ENCODE measurements at places on chromosomes 2 and 18.

DNA sequence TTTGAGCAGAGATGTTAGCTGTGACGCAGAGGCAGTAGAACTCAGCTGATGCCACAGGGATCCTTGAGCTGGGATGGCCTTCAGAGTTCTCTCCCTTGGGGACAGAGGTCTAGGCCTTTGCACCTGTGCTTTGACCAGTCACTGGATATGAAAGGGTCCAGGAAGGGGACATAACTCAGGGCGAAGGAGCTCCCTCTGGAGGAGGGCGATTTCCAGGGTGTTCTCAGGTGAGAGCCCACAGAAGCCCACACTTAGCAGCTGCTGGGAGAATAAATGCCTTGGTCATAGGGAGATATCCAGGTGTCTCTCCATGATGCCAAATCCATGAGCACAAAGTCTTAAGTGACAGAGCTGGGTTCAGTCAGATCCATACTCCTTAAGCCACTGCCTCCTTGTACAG lies 369.2 kb downstream of the NYAP2 start:
- no peak for DNase-seq
- H3K27me3 ChIP-seq: no peaks in the 10 kb centered on the region
- H3K4me3 ChIP-seq: no peak overlapping the region
- H3K27ac ChIP-seq: no peak overlapping the region
- H3K36me3 ChIP-seq: no peaks in the 10 kb centered on the region
- H3K4me1 ChIP-seq: peaks cover 33% of the 10 kb centered on the region

- no peak for DNase-seq
- peaks cover 59% of the 10 kb centered on the region for H3K36me3 ChIP-seq
- no peak overlapping the region for H3K27ac ChIP-seq
- H3K4me3 ChIP-seq: no peak overlapping the region
- no peaks in the 10 kb centered on the region for H3K4me1 ChIP-seq
These were observed 8.1 kb downstream of the RNF103 start for GRCh38 chr2:86615596-86615995.

- H3K27me3 ChIP-seq: no peaks in the 10 kb centered on the region
- no peak overlapping the region for H3K4me3 ChIP-seq
These were observed 44.3 kb downstream of the BARD1 start for GRCh38 chr2:214765180-214765579.

GRCh38 chr2:176158186-176158591 lies 1.1 kb downstream of the HOXD3 start:
- no peaks in the 10 kb centered on the region for H3K27me3 ChIP-seq
- DNase-seq: no peak
- no peak overlapping the region for H3K27ac ChIP-seq
- H3K4me3 ChIP-seq: no peak overlapping the region
- H3K36me3 ChIP-seq: no peaks in the 10 kb centered on the region

- DNase-seq: no peak
- no peak overlapping the region for H3K27ac ChIP-seq
- H3K4me3 ChIP-seq: no peak overlapping the region
These were observed 149.2 kb downstream of the FAM210A start for GRCh38 chr18:13577091-13577697.

GRCh38 chr2:240428245-240428644 lies 7.2 kb upstream of the GPC1 start:
- H3K4me3 ChIP-seq: no peak overlapping the region
- no peak for DNase-seq
- H3K4me1 ChIP-seq: no peaks in the 10 kb centered on the region
- H3K36me3 ChIP-seq: no peaks in the 10 kb centered on the region
- H3K27me3 ChIP-seq: no peaks in the 10 kb centered on the region
- no peak overlapping the region for H3K27ac ChIP-seq

DNA sequence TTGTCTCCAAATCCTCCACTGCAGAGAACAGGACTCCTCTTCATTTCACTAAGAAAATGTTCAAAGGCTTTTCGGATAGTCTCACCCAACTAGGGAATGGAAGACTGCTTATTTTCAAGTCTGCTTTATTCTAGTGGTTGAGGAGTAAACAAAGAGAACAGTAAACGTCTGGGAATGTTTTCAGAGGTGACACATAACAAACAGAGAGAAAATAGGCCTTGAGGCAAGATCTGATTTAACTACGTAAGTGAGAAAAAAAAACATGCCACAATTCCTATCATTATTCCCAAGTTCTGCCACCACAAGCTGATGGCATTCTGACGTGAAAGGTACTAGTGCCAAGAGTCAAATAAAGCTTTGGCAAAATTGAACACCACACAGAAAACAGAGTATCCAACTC lies 16.7 kb upstream of the WIPF1 start:
- no peak for DNase-seq
- no peak overlapping the region for H3K4me3 ChIP-seq
- H3K36me3 ChIP-seq: no peaks in the 10 kb centered on the region
- no peaks in the 10 kb centered on the region for H3K27me3 ChIP-seq
- H3K27ac ChIP-seq: no peak overlapping the region

DNA sequence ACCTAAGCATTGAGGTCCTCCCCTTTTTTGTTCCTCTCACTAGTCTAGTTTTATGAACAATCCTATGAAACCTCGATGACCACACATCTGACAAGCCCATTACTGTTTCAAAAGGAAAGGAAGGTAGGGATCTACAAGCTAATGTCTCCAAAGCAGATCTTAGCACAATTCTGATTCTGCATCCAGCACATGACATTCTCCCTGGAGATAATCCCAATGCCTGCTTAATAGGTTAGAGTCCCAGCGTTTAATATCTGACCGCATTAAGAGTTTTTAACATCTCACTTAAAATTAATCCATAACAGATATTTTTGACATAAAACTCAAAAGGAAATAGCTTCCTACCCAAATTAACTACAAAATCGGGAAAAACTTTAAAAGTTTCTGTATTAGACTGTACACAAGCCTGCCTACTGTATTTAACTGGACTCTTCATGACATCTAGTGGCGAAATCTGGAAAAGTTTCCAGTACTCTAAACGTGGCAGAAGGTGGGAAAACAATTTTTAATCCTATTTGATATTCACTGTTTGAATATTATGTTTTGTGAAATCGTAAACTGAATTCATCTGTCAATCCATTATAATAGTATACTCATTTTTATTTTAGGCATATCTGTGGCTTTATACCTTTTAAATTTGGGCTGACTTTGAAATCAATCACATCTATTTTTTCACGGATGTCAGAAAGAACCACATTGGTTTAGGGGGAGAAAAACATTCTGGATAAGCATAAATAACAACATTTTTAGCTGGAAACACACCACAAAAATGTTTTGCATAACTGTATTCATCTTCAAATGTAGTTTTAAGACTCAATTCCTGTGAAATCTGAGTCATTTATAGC lies 62.4 kb downstream of the TXNL1 start:
- H3K27ac ChIP-seq: no peak overlapping the region
- no peaks in the 10 kb centered on the region for H3K27me3 ChIP-seq
- H3K4me3 ChIP-seq: no peak overlapping the region
- H3K4me1 ChIP-seq: no peaks in the 10 kb centered on the region
- DNase-seq: peak; percentile 63
- no peaks in the 10 kb centered on the region for H3K36me3 ChIP-seq

DNA sequence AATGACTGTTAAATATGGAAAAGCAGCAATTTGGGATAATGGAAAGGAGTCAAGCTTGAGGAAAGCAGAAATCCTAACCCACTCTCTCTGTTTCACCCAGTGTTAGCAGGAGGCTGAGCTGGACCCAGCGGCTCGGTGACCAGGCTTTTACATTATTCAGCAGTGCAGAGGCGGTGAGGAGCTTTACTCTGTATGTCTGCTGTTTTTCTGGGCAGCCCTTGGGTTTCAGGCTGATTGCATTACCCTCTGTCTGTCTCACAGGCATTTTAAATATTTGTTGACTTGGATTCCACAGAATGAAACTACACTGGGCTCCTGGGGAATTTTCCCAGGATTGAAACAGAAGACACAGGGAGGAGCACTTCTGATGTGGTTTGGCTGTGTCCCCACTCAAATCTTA lies 368.0 kb downstream of the GALR1 start:
- no peak for DNase-seq
- H3K27ac ChIP-seq: no peak overlapping the region
- H3K36me3 ChIP-seq: no peaks in the 10 kb centered on the region
- H3K27me3 ChIP-seq: no peaks in the 10 kb centered on the region

DNA sequence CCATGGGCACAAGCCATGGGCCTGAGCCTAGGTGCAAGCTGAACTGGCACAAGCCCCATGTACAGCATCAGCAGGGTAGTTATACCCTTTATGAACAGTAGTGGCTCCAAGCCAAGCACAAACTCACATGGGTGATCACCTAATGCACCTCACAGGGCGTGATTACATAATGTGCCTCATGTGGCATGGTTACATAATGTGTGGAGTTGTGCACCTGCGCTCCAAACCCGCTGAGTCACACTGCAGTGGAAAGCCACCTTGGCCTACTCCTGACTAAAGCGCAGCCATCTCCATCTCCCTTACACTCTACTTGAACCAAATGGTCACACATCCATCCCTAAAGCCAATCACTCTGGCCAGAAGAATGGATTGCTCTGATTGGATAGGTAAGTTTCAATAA lies 279.7 kb downstream of the MBD2 start:
- no peak for DNase-seq
- no peak overlapping the region for H3K4me3 ChIP-seq
- H3K27me3 ChIP-seq: no peaks in the 10 kb centered on the region
- no peak overlapping the region for H3K27ac ChIP-seq
- H3K4me1 ChIP-seq: no peaks in the 10 kb centered on the region

GRCh38 chr2:161725297-161725696 lies 101.1 kb downstream of the SLC4A10 start:
- no peak for DNase-seq
- H3K4me1 ChIP-seq: no peaks in the 10 kb centered on the region
- no peak overlapping the region for H3K27ac ChIP-seq
- H3K36me3 ChIP-seq: no peaks in the 10 kb centered on the region
- no peak overlapping the region for H3K4me3 ChIP-seq

DNA sequence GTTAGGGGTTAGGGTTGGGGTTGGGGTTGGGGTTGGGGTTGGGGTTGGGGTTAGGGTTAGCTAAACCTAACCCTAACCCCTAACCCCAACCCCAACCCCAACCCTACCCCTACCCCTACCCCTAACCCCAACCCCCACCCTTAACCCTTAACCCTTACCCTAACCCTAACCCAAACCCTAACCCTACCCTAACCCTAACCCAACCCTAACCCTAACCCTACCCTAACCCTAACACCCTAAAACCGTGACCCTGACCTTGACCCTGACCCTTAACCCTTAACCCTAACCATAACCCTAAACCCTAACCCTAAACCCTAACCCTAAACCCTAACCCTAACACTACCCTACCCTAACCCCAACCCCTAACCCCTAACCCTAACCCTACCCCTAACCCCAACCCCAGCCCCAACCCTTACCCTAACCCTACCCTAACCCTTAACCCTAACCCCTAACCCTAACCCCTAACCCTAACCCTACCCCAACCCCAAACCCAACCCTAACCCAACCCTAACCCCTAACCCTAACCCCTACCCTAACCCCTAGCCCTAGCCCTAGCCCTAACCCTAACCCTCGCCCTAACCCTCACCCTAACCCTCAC lies 24.1 kb upstream of the RABL2A start:
- H3K4me3 ChIP-seq: peak overlapping the region; percentile 70
- DNase-seq: no peak
- H3K36me3 ChIP-seq: no peaks in the 10 kb centered on the region
- H3K27me3 ChIP-seq: no peaks in the 10 kb centered on the region
- no peaks in the 10 kb centered on the region for H3K4me1 ChIP-seq

GRCh38 chr2:157333304-157334047 lies 7.9 kb upstream of the ERMN start:
- H3K27ac ChIP-seq: no peak overlapping the region
- no peaks in the 10 kb centered on the region for H3K36me3 ChIP-seq
- H3K27me3 ChIP-seq: no peaks in the 10 kb centered on the region
- DNase-seq: no peak
- no peak overlapping the region for H3K4me3 ChIP-seq
- H3K4me1 ChIP-seq: no peaks in the 10 kb centered on the region

DNA sequence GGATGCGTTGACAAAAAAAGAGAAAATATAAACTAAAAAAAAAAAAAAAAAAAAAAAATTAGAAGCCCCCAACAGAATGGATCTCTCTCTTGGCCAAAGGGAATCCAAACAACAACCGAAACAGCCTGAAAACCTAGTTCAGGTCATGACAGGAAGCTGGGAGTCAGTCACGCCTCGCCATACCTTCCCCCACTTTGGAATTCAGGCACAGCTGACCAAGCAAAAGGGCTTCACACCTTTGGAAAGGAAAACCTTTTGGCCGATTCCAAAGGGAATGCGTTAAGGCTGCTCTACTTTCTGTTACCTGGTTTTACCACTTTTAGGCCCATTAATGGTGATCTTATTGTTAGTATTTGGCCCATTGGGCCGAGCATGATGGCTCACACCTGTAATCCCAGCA lies 17.9 kb upstream of the RMC1 start:
- H3K27me3 ChIP-seq: no peaks in the 10 kb centered on the region
- no peak overlapping the region for H3K27ac ChIP-seq
- H3K4me1 ChIP-seq: peaks cover 2% of the 10 kb centered on the region
- no peak for DNase-seq
- H3K4me3 ChIP-seq: no peak overlapping the region
- H3K36me3 ChIP-seq: no peaks in the 10 kb centered on the region

GRCh38 chr2:45595721-45596435 lies 15.2 kb downstream of the SRBD1 start:
- H3K36me3 ChIP-seq: peaks cover 47% of the 10 kb centered on the region
- no peak overlapping the region for H3K4me3 ChIP-seq
- no peaks in the 10 kb centered on the region for H3K27me3 ChIP-seq

DNA sequence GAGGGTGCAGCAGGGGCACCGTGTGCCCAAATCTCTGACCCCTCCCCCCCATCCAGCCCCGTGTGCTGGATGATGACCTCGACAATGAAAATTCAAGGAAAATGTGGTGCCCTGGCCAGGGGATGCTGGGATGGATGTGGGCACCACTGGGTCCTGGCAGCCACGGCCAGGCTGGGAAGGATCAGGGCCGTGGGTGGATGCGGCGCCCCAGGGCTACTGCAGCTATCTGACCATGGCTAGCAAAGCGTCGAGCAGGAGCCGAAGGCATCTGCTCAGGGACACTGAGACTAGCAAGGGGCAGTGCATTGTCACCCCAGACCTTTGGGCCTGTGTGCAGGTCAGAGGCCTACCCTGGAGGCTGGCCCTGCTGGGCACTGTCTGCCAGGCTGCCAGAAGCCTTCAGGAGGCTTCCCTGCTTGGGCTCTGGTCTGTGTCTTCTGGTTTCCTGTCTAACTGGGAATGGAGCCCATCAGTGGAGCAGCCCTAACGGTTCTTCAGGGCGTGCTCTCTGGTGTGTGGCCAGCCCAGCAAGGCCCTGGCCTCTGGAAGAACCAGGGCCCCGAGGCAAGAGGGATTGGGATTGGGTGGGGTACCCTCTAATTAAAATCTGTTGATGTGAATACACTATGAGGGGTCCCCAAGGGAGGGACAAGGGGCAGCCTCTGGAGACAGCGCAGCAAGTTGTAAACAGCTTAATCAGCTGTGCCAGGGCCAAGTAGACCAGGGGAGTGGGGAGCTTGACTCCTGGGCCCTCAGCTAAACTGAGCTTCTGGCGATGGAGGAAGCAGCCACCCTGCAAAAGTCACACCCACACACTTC lies 98.0 kb downstream of the STPG4 start:
- no peaks in the 10 kb centered on the region for H3K27me3 ChIP-seq
- no peaks in the 10 kb centered on the region for H3K36me3 ChIP-seq
- DNase-seq: no peak
- no peak overlapping the region for H3K27ac ChIP-seq

GRCh38 chr18:24019641-24020331 lies 5.2 kb downstream of the TTC39C start:
- peaks cover 9% of the 10 kb centered on the region for H3K4me1 ChIP-seq
- no peaks in the 10 kb centered on the region for H3K27me3 ChIP-seq
- no peak overlapping the region for H3K4me3 ChIP-seq
- no peak for DNase-seq
